Testis (tissue), 5 donors: ENCODE measurements at places on chromosomes 16 and 17. TPM values are rescaled to one million over a fixed set of nuclear protein-coding genes. Genes with fewer than 3 reads are reported as not detected.
A peak's percentile ranks its signal among the peaks of the same experiment; 100 is the strongest.

- H3K4me3 ChIP-seq, result no peak overlapping the region
- DNase-seq, result no peak
- no peak overlapping the region for H3K27ac ChIP-seq
- H3K27me3 ChIP-seq, result no peaks in the 10 kb centered on the region
- no peaks in the 10 kb centered on the region for H3K36me3 ChIP-seq
- peaks cover 40% of the 10 kb centered on the region for H3K4me1 ChIP-seq
These were observed 78.0 kb downstream of the MPRIP start for GRCh38 chr17:17120294-17120693.

- no peaks in the 10 kb centered on the region for H3K27me3 ChIP-seq
- no peak overlapping the region for H3K27ac ChIP-seq
- no peak for DNase-seq
- H3K4me1 ChIP-seq, result no peaks in the 10 kb centered on the region
These were observed 62.3 kb downstream of the PHKB start for GRCh38 chr16:47523342-47524006.

- no peaks in the 10 kb centered on the region for H3K36me3 ChIP-seq
- H3K4me1 ChIP-seq, result no peaks in the 10 kb centered on the region
- peak overlapping the region; percentile 67 for H3K27ac ChIP-seq
- no peak overlapping the region for H3K4me3 ChIP-seq
These were observed 15.4 kb downstream of the SMARCE1 start for GRCh38 chr17:40632216-40632615.

The CDC6 gene
- 22.8 TPM for total RNA-seq

DNA sequence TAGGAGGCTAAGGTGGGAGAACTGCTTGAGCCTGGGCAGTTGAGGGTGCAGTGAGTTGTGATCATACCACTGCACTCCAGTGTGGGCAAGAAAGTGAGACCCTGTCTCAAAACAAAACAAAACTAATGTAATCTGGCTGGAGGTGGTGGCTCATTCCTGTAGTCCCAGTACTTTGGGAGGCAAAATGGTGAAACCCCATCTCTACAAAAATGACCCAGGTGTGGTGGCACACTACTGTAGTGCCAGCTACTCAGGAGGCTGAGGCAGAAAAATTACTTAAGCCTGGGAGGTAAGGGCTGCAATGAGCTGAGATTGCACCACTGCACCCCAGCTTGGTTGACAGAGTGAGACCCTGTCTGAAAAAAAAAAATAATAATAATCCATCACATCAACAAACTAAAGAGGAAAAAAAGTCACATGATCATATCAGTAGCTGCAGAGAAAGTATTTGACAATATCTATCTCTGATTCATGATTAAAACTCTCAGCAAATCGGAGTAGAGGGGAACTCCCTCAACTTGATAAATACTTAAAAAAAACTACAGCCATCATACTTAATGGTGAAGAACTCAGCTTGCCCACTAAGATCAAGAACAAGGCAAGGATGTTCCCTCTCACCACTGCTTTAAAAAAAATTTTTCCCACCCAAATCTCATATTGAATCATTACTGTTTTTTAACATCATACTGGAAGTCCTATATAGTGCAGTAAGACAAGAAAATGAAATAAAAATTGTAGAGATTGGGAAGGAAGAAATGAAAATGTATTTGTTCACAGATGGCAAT, 31.0 kb downstream of the DHRS7B start:
- H3K27me3 ChIP-seq, result no peaks in the 10 kb centered on the region
- H3K4me3 ChIP-seq, result no peak overlapping the region
- H3K36me3 ChIP-seq, result no peaks in the 10 kb centered on the region
- DNase-seq, result no peak

GRCh38 chr17:69812240-69812837, 262.7 kb upstream of the KCNJ16 start:
- H3K27me3 ChIP-seq, result no peaks in the 10 kb centered on the region
- H3K36me3 ChIP-seq, result no peaks in the 10 kb centered on the region
- no peak overlapping the region for H3K27ac ChIP-seq

DNA sequence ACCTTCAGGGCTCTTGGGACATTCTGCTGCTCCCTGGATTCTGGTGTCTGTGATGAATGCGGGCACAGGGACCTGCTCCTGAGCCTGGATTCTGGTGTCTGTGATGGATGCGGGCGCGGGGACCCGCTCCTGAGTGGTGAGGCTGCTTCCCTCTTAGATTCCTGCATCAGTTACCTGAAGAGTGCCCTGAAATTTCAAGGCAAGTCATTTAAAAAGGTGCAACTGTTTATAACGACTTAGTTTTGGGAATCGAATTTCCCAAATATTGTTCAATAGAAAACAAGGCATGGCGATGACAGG, 7.0 kb downstream of the TMEM204 start:
- DNase-seq, result no peak
- H3K27ac ChIP-seq, result no peak overlapping the region
- no peaks in the 10 kb centered on the region for H3K36me3 ChIP-seq
- H3K27me3 ChIP-seq, result no peaks in the 10 kb centered on the region
- no peak overlapping the region for H3K4me3 ChIP-seq
- H3K4me1 ChIP-seq, result peaks cover 16% of the 10 kb centered on the region

The C16orf89 gene
- total RNA-seq, result 2.4 TPM

The KRTAP4-6 gene
- not detected for total RNA-seq

The RPA1 gene
- total RNA-seq, result 31.7 TPM

DNA sequence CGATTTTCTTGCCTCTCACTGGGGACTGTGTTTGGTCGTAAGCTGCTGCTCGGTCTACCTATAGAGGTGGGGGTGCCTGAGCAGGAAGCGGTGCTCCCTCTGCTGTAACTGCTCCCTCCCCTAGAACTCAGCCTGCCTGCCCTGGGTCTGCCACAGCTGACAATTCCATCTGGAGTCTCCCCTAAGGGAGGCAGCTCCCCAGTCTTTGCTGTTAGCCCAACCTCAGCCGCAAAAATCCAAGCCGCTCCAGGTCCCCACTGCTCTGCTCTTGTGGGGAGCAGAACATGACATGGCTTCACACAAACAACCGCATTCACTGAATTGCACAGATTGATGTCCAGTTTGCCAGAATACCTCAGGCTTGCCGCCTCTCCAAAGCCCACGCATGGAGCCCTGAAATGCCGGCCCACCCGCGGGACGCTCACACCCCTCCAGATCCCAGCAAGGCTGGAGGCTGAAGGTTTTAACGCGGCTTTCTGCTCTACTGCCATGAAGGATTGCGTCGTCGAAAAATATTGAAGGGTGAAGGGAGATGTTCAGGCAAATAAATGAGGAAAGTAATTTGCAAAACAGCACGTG, 221.5 kb upstream of the FOXF1 start:
- no peak overlapping the region for H3K4me3 ChIP-seq
- H3K27me3 ChIP-seq, result no peaks in the 10 kb centered on the region
- no peaks in the 10 kb centered on the region for H3K4me1 ChIP-seq
- DNase-seq, result no peak
- no peak overlapping the region for H3K27ac ChIP-seq

The CDH1 gene
- 0.94 TPM for total RNA-seq

GRCh38 chr16:5756969-5757368, 659.4 kb upstream of the EEF2KMT start:
- H3K27me3 ChIP-seq, result no peaks in the 10 kb centered on the region
- H3K27ac ChIP-seq, result no peak overlapping the region
- no peak for DNase-seq
- no peaks in the 10 kb centered on the region for H3K36me3 ChIP-seq
- no peak overlapping the region for H3K4me3 ChIP-seq
- no peaks in the 10 kb centered on the region for H3K4me1 ChIP-seq

DNA sequence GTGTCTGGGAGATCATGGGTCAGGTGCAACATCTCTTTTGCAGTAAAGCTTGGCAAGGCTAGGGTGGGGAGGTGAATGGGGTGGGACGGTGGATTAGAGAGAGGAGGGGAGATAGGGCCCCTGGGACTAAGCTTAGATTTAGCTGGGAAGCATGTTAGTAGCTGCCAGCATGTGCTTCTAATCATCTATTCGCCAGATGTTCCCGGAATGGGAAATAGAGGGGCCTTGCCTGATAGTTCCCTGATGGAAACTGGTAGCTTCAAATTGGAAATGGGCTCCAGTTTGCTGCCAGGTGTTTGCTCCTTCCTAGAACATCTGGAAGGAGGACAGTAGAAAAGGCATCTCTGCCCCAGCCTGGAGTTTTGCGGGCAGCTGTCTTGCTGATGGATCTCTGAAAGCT, 176.1 kb downstream of the CCDC182 start:
- H3K36me3 ChIP-seq, result no peaks in the 10 kb centered on the region
- no peaks in the 10 kb centered on the region for H3K4me1 ChIP-seq
- no peak overlapping the region for H3K27ac ChIP-seq

The PRPSAP2 gene
- 55.4 TPM for total RNA-seq

DNA sequence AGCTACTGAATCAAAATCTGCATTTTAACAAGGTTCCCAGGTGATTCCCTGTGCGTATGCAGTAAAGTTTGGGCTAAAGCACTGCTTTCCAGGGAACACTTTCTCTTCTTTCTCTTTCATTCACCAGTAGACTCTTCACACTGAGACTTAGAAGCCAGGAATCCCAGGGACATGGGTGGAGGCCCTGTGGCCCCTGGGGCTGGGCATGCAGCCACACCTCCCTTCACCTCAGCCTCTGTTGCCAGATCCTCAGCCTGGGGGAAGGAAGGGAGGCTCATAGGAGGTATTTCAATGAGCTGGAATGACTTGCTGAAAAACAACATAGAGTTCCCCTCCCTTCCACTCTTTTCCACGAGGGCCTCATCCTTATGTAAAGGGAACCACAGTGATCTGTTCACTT, 1.2 kb downstream of the G6PC3 start:
- H3K27me3 ChIP-seq, result no peaks in the 10 kb centered on the region
- H3K36me3 ChIP-seq, result no peaks in the 10 kb centered on the region
- no peak overlapping the region for H3K4me3 ChIP-seq
- H3K4me1 ChIP-seq, result peaks cover 21% of the 10 kb centered on the region
- peak overlapping the region; percentile 41 for H3K27ac ChIP-seq

DNA sequence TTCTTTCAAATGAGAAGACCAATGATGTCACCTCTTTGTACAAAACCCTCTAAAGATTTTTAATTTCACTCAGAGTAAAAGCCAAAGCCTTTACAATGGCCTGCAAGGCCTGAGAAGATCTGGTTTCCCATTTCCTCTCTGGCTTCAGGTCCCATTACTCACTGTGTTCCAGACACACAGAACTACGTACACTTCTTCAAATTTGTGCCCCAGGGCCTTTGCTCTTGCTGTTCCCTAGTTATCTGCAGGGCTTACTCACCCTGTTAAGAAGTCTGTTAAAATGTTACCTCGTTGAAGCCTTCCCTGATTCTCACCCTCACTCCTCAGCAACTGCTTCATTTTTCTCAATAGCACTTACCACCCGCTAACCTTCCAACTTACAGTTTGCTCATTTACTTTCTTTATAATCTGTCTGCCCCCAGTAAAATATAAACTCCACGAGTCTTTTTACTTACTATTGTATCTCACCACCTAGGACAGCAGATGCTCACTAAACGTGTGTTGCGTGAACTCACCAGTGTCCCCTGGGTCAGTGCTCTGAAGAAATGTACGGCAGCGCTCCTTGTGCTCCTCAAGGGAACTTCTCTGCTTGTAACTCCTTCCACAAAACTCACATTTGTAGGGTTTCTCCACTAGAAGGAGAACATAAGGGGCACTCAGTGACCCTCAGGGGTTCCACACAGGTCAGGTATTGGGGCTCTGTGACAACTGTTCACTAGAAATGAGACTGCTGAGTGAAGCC, 50.2 kb downstream of the GRB7 start:
- no peaks in the 10 kb centered on the region for H3K36me3 ChIP-seq
- no peak for DNase-seq
- no peak overlapping the region for H3K4me3 ChIP-seq
- no peaks in the 10 kb centered on the region for H3K27me3 ChIP-seq
- H3K4me1 ChIP-seq, result no peaks in the 10 kb centered on the region

- no peak for DNase-seq
- peak overlapping the region; percentile 84 for H3K27ac ChIP-seq
- H3K27me3 ChIP-seq, result no peaks in the 10 kb centered on the region
- no peaks in the 10 kb centered on the region for H3K36me3 ChIP-seq
- peaks cover 21% of the 10 kb centered on the region for H3K4me1 ChIP-seq
These were observed 628 bp downstream of the GALK1 start for GRCh38 chr17:75764417-75764710.

GRCh38 chr16:89401641-89402445, 88.5 kb downstream of the ANKRD11 start:
- peaks cover 12% of the 10 kb centered on the region for H3K4me1 ChIP-seq
- peak; percentile 38 for DNase-seq
- H3K27me3 ChIP-seq, result no peaks in the 10 kb centered on the region
- no peak overlapping the region for H3K4me3 ChIP-seq

DNA sequence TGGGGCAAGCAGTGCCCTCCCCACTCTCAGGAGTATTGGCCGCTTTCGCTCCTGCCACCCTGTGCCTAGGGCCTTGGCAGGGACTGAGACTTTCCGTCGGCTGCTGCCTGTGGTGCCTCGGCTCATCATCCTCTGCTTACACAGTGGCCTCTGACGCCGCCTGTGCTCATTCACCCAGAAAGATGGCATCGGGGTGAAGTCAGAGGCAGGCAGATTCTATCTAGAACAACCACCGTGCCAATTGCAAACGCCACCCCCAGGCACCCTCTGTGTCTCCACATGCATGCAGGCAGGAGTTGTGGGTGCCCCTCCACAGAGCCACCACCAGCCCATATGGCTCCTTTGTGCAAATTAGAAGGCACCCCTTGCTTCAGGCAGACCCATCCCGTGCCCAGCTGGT, 154.2 kb upstream of the GSE1 start:
- H3K27me3 ChIP-seq, result no peaks in the 10 kb centered on the region
- no peak for DNase-seq
- H3K27ac ChIP-seq, result peak overlapping the region; percentile 52
- no peak overlapping the region for H3K4me3 ChIP-seq

DNA sequence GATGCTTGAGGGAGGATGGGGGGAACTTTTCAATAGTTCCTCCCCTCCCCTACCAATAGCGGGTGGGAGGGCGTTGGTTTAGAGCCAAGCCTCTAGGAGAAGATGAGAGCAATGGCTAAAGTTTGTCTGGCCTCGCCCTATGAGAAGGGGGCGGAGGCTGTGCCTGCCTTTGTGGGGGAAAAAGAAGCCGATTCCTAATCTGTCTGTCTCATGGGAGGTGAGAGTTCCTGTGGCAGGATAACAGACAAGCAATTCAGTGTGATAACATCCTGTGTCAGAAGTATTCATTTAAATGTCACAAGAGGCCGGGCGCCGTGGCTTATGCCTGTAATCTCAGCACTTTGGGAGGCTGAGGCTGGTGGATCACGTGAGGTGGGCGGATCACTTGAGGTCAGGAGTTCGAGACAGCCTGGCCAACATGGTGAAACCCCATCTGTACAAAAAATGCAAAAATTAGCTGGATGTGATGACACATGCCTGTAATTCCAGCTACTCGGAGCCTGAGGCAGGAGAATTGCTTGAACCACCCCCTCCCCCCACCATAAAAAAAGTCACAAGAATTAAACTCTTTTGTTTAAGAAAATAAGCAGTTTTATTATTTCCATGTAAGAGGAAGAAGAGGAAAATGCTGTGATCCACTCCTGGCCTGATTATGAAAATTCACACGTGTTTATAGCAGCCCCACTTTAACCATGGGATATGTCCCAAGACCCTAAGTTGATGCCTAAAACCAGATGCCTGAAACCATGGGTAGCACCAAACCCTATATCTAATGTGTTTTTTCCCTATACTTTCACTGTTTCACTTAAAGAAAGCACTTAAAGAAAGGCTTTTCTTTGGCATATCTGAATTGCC, 1.7 kb downstream of the SLFN5 start:
- no peaks in the 10 kb centered on the region for H3K27me3 ChIP-seq
- peaks cover 22% of the 10 kb centered on the region for H3K4me1 ChIP-seq
- H3K4me3 ChIP-seq, result no peak overlapping the region
- DNase-seq, result peak; percentile 51

GRCh38 chr16:58293449-58293848, 1.4 kb downstream of the PRSS54 start:
- H3K4me3 ChIP-seq, result no peak overlapping the region
- H3K36me3 ChIP-seq, result no peaks in the 10 kb centered on the region
- H3K4me1 ChIP-seq, result no peaks in the 10 kb centered on the region
- no peak for DNase-seq
- H3K27me3 ChIP-seq, result no peaks in the 10 kb centered on the region
